HTR-8/SVneo (cell line): ENCODE measurements at places on chromosomes 1 and 21.

DNA sequence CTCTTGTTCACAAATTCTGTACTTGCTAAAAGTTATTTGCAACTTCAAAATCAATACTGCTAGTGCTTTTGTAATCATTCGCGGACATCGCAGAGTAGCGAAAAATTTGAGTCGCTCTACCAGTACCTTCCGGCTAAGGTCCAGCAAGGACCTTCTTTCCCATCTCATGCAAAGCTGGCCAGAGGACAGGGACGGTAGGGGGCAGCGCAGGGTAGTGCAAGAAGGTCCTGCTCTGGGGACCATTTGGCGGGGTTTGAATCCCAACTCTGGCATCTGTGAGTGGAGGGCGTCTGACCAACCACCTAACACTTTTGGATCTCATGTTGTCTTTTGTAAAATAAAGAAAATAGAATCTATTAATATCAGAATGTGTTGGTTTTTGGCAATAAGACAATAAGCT, 258.3 kb downstream of the SPATA17 start:
- no peak for DNase-seq

- no peak for DNase-seq
Observed at GRCh38 chr1:43708002-43708410, 670 bp downstream of the ST3GAL3 start.

- peak; percentile 76 for DNase-seq
Observed at GRCh38 chr1:235883261-235883927, 16.7 kb upstream of the LYST start.

DNA sequence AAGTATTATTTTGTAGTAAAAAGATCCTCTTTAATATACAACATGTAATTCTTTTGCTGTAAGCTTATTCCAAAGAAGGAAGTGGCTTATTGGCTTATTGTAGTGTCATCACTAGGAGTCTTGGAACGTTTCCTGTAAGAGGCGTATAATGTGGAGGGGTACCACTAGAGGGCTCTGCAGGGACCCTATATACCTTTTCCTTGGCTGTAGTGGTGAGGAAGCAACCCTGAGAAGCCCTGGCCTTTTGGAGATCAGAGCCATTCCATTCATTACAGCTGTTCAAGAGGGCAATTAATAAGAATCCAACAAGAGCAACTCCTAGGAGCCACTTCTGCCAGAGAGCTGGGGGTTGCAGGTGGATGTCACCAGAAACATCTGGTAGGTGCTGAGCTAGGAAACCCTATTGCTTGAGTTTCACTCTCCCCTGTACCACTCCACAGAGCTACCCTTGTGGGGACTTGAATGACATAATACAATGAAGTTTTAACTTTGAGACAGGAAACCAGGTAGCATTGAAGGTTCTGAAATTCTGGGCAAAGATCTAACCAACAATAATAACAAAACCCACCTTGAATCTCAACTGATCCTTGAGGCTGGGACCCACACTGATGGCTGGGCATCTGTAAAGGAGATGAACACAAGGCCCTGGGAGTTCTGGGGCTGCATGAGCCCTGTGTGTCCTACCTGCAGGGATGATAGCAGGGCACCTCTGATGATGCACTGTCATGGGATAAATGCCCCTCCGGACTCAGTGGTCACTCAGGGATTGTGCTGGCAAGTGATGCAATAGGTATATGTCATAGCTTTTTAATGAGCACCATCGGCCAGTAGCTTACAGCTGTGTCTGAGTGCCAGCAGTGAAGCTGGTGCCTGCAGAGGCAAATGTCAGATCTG, 160.2 kb upstream of the COA6 start:
- DNase-seq = peak; percentile 55

- DNase-seq = no peak
Observed at GRCh38 chr1:198968866-198969265, 330.0 kb downstream of the PTPRC start.

DNA sequence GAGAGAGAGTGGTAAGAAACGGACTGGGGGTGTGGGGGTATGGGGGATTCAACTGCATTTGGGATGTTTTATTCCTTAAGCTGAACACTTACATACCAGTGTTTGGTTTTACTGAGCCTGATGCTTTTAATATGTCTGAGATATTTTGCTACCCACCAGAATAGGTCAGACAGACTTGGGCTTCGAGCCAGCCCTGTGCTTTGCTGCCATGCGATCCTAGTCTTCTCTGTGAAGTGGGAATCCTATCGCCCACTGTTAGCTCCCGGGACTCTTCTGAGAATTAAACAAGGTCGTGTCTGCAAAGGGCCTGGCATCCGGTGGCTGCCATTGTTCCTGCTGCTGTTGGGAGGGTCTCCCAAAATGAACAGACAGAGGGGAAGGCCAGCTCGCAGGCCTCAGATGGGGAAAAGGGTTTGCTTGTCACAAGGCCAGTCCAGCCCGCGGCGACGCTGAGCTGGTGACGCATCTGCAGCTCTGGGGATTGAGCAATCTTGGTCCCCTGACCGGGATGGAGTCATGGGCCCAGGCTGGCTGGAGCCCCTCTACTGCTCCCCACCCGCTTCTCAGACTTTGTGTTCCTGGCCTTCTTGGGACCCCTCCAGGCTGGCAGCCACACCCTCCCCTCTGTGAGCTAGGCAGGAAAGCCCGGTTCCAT, 26.9 kb upstream of the ECE1 start:
- no peak for DNase-seq

GRCh38 chr1:160342526-160342925, 524 bp downstream of the COPA start:
- no peak for DNase-seq

DNA sequence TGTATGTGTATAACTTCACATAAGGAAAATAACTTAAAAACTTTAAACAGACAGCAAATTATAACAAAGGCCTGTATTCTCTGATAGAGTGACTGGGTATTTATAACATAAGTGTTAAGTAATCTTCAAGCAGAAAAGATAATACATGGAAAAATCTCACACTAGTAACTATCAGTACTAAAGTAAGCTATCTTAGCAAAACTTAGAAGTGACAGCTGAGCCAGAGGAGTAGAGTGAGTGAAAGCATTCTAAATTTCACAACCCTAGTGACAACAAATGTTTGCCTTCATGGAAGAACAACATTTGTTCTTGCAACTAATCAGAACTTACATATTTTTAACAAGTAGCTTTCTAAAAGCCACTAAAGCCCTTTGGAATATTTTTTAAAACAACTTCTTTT, 74.5 kb upstream of the B3GALT2 start:
- DNase-seq = no peak

DNA sequence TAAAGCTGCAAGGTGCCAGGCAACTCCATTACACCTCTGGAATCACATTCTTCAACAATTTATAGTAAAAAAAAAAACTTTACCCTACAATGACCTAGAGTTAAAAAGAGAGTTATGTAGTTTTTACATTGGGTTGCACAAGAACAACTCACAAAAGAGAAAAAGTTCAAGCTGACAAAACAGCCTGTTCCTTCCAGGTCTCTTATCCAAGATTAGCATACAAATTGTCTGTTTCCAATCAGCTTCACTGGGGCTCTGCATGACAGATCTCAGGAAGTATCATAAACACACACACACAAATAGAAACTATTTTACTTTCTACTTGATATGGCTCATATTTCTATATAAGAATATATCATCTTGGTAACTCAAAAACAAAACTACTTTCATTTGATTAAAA, 154.6 kb downstream of the PCNX2 start:
- DNase-seq = no peak

- DNase-seq = no peak
Observed at GRCh38 chr1:10617931-10618885, 143.5 kb downstream of the PEX14 start.

- no peak for DNase-seq
Observed at GRCh38 chr21:35381743-35382310, 332.7 kb upstream of the RUNX1 start.

DNA sequence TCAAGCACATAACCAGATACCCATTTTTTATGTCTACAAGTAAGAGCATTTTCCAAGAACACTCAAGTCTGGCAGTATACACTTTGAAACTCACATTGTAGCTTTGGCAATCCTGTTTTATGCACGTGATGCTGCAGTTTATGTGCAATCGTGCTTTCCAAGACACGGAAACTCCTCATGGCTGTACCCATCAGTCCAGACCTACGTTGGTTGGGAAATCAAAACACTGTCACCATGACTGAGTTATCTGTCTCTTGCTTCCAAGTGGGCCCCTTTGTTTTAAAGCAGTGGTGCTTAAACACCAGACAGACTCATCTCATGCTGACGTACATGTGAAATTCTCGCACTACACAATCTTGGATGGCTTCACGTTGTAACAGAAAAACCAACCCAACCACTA, 192.8 kb downstream of the LTN1 start:
- no peak for DNase-seq

- no peak for DNase-seq
Observed at GRCh38 chr1:221884821-221885220, 142.9 kb upstream of the DUSP10 start.

GRCh38 chr1:17866740-17867029, 111.6 kb downstream of the ACTL8 start:
- no peak for DNase-seq

DNA sequence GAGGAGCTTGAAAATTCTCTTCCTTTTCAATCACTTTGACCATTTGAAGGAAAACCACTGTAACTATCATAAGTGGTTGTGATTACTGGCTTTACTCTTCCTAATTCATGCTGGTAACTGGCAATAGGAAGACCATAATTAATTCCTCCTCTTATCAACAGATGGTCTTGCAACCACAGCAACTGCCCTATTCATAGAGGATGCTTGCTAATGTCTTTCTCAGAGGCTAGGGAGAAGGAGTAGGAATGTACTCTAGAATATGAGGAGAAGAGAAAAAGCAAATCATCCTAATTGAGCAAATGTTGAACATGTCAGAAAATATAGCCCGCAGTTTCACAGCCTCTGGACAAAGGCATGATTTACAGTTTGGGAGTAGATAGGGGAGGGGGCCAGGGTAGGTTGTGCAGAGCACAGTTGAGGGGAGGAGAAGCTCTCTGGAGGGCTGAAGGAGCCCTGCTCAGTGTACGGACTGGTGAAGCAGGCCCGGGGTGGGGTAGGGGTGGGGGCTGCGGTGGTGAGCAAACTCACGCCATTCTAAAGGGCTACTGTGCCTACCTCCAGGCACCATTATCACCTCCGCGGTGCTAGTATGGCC, 192.9 kb downstream of the PCP4 start:
- no peak for DNase-seq

GRCh38 chr1:184199438-184200085, 148.0 kb downstream of the TSEN15 start:
- DNase-seq = no peak

- DNase-seq = no peak
Observed at GRCh38 chr1:100266741-100267140, 725 bp downstream of the RTCA start.

DNA sequence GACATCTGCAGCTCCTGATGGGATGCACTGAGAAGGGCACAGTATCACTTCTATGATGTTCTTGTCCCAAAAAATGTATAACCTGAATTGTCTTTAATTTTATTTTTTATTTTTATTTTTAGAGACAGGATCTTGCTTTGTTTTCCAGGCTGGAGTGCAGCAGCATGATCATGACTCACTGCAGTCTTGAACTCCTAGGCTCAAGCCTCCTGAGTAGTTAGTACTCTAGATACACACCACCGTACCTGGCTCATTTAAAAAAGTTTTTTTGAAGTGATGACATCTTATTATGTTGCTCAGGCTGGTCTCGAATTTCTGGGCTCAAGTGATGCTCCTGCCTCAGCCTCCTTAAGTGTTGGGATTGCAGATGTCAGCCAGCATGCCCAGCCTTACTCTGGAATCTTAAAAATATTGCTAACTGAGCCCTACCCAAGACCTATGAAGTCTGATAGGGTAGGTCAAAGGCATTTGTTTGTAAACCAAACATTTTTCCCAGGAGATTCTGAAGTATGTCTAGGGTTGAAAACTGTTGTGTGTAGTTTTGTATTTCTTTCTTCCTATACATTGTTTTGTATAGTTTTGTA, 68.9 kb downstream of the ATF6 start:
- DNase-seq = no peak

DNA sequence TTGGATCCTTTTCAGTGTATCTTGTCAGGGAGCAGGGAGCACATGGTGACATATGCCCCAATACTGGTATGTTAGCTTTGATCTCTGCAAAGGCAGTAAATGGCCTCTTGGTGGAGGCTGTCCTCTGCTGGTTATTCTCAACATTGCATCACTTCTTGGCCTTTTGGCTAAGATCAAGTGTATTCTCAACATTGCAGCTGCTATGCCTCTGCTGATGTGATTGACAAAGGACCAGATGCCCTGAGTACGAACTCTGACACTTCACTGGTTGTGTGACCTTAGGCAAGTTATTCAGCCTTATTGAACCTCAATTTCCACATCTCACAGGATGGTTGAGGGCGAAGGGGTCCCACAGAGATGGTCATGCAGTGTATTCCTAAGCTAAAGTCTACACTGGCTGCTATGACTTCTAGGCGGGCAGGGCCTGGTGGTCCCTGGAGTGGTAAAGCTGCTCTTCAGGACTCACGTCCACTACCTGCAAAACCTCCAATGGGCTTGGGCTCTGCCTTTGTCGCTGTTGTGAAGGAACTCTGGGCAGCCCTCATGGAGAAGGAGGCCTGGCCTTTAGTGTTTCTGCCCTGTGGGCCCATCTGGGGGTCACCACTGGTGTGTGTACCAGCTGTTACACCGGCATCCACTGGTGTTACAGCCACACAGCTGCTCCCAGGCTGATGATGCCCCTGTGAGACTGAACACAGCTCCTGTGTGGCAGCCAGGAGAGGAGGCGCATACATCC, 64.8 kb downstream of the DNTTIP2 start:
- peak; percentile 56 for DNase-seq

DNA sequence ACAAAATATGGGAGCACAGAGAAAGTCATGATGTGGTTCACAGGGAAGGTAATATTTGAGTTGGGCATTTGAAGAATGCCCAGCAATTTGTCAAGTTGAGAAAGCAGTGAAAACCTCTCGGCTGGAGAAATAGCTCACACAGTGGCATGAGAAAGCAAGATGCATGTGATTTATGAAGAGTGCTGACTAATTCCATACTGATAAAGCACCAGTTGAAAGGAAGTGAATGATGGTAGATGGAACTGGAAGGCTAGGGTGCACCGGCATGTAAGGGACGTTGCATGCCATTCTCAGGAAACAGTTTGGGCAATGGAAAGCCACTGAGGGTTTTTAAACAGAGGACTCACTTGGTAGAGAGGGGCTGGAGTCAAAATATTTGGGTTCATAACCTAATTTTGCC, 53.5 kb upstream of the MTF2 start:
- no peak for DNase-seq

GRCh38 chr1:24699628-24700027, 45.6 kb upstream of the CLIC4 start:
- no peak for DNase-seq

DNA sequence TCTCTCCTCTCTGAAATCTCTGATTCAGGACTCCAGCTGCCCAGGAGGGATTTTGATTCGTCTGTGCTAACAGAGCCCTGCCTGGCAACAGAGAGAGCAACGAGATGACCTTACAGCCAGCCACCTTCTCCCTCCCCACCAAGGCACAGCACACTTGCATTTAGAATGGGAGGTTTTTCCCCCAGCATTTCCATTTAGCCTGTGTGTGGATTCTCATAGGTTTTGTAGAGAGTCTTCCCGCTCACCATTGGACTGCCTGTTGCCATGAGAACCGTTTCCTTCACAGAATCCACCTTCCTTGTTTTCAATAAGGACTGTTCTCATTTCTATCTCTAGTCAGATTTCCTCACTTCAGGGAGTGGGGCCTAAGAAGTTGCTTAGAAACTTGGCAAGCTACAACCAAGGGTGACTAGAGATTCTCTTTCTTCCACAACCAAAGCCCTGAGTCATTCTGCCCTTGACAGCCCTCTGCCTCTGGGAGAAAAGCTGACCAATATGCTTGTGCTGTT, 5.8 kb upstream of the IKBKE start:
- DNase-seq = no peak
